ENCODE measurements at places on chromosomes 7 and 10. TPM values are rescaled to one million over a fixed set of nuclear protein-coding genes. Genes with fewer than 3 reads are reported as not detected.

GRCh38 chr7:38411404-38411803 lies 138.0 kb upstream of the TARP start:
- DNase-seq: no peak

DNA sequence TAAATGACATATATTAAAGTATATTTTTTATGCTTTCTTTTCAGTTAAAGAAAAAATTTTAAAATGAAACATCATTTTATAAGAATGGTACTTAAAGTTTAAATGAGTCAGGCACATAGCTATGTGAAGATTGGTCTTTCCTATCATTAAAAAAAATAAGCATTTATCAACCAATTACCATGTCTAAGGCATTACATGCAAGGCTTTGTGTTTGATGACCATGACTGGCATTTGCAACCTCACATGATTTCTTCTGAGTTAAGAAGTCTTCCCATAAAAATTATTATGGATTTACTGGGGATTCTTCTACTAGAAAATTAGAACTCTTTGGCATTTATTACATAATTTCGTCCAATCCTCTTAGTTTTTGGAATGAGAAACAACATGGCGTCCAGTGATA lies 776.1 kb downstream of the MAGI2 start:
- DNase-seq: no peak

- DNase-seq: no peak
These were observed 15.1 kb downstream of the CAMK2B start for GRCh38 chr7:44310221-44310848.

GRCh38 chr10:15146366-15146765 lies 22.1 kb downstream of the NMT2 start:
- no peak for DNase-seq

DNA sequence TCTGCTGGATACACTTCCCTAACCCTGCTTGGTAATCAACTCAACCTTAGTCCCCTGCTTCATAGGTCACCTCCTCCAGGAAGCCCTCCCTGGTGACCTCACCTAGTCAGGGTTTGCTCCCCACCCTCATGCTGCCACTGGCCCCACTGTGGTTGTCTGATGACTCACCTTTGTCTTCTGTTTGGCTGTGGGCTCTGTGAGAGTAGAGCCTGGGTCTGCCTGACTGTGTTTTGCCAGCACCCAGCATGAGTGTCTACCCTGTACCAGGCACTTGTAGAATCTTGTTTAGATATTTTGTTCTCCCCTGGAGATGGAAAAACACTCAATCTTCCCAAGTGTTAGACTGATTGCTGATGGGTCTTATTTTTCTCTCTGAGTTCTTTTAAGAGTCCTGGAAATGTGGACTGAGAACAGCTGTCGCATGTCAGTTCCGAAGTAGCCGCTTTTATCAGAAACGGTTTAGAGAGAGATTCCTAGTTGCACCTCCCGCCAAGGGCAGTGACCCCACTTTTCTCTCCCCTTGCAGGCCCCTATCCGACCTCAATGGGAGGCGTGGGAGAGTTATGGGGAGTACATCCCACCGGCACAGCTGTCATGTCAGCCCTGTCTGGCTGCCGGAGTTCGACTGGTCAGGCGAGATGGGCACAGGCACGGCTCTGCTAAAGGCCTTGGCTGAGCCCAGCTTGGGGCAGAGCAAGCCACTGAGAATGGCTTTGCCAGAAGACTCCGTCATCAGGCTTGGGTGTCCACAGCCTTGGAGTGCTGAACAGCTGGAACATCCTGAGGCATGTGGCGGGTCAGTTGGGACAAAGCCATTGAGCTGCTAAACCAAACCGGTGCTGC lies 134.3 kb downstream of the GRK5 start:
- DNase-seq: no peak

The LGI1 gene
- total RNA-seq: 2.6 TPM

The RGS10 gene
- total RNA-seq: 34.0 TPM

DNA sequence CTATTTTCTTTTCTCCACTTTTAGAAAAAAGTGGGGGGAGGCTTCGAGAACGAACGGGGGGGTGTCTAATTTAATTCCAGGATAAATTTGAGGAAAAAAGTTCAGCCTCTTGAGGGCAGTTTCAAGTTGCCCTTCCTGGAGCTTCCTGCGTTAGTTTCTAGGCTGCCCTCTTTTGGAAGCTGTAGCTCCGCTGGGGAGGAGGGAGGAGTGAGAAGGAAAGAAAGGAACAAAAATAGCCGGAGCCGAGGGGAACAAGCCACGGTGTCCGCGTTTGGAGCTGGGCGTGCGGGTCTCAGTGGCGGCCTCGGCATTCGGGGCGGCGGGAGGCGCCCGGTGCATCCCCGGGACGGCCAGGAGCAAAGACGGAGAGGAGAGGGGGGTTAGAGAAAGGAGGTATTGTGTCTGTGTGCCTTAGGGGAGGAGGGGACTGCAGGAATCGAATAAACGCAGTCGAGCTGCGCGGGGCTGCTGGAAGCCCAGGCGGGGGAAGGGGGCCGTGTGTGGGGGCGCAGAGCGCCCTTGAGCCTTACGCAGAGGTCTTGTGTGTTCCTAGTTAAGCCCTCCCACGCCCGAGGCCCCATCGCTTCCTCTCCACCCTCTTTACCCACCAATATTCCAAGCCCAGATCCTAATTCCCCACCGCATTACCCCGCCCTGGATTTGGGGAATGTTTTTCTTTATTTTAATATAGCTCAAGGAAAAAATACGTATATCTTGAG lies 2.0 kb upstream of the TNRC18 start:
- DNase-seq: peak; percentile 94

DNA sequence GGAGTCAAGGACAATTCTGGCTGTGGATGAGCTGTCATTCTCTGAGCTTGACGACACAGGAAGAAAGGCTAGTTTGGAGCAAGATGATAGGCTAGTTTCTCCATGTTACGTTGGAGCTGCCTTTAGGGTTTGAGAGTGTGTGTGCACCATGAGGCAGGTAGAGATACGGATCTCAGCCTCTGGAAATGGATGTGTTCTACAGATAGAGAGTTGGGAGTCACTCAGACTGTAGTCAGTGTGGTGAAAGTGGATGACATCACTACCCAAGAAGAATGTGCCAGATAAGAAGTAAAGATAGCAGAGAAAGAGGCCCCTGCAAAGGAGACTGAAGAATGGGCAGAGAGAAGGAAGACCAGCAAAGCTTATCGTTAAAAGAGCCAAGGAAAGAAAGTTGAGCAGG lies 42.4 kb downstream of the PNLIPRP3 start:
- no peak for DNase-seq

GRCh38 chr7:92528958-92529264 lies 316 bp downstream of the RBM48 start:
- DNase-seq: no peak
